ENCODE measurements at places on chromosomes 6 and 20.
A peak's percentile ranks its signal among the peaks of the same experiment; 100 is the strongest.

DNA sequence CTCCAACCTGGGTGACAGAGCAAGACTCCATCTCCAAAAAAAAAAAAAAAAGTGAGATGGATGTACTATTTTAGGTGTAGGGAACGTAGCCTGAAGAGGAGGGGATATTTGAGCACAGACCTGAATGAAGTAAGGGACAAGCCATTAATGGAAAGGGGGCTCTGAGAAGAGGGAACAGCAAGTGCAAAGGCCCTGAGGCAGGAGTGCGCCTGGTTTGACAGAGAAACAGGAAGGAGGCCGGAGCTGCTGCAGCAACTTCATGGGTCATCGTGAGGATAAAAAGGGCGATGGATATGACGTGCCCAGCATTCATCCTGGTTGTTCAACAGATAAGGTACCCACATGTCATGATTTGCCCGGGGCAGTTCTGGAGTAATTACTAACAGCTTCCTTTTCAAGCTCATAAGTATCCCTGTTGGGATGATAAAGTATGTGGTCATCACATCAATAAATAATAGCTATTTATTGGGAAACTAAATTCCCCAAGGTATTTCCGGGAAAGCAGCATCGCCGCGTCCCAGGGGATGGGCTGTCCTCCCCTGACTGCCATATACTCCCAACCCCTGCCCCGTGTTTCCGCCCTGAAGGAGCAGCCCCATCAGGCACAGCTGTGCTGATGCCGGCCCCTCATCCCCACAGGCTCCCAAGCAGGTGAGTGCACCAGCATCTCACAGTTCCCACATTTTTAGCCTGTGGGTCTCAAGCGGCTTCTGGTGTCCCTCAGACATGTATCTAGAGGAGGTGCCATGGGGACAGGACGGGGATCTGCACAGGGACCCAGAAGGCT is 43.4 kb downstream of the DLGAP4 start:
- DNase-seq: no peak

GRCh38 chr6:41689171-41690008 is 46.0 kb downstream of the TFEB start:
- peak; percentile 24 for DNase-seq

DNA sequence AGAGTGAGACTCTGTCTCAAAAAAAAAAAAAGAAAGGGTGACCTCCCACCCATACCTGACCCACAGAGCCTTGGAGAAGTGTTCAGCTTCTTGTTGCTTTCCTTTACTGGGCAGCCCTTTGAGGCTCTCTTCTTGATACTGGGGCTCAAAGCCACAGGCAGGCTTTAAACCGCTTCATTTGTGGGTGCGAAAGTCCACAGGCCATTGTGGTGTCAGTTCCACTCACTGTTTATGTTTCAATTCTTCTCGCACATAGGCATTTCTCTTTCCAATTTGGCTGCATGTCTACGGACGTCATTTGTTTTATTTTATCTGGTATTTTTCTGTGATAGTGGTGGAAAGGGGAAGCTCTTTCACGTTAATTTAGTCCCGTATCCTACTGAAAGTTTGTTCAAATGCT is 34.6 kb downstream of the PPARD start:
- peak; percentile 80 for DNase-seq

- no peak for DNase-seq
These were observed 392.6 kb upstream of the MARCKS start for GRCh38 chr6:113464536-113464935.

- DNase-seq: no peak
These were observed 575 bp upstream of the CNR1 start for GRCh38 chr6:88166493-88167351.

All from fibroblast of the aortic adventitia (primary cell).